ENCODE measurements at places on chromosomes 4 and X. TPM values are rescaled to one million over a fixed set of nuclear protein-coding genes. Genes with fewer than 3 reads are reported as not detected.

DNA sequence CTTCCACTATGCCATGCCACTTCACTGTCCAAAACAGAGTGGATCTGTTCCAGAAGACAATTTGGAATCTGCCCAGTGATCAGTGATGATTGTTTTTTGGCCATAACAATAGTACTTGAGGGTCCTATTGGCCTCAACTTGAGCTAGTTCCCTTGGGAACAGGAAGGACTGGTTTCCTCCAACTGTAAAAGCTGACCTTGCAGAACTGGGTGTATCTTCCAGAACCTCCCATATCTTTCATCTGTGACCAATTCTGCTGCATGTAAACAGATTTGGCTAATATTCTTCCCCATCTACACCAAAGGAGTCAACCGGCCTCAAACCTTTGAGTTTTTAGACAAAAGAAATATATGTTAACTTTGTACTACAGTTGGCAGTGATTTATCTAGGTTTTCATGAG is 165.1 kb upstream of the TRPC5 start:
- no peak for DNase-seq

- DNase-seq = no peak
Measured at GRCh38 chrX:3345281-3346191, 916 bp downstream of the MXRA5 start.

DNA sequence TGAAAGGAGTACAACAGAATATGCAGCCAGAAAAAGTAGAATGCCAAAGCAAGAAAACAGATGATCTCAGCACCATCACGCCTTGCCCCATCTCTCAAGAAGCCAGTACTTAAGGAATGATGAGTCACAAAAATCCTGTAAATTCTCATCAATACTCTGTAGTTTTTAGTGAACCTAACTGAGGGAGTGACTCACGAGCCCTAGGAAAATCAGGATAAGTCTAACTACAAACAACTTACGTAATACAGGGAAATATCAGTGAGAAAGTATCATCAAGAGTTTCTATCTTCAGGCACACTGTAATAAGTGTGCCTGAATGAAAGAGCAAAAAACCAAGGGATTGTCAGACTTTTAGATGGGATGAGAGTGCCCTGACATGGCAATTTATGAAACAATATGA is 644.4 kb downstream of the STPG2 start:
- no peak for DNase-seq

DNA sequence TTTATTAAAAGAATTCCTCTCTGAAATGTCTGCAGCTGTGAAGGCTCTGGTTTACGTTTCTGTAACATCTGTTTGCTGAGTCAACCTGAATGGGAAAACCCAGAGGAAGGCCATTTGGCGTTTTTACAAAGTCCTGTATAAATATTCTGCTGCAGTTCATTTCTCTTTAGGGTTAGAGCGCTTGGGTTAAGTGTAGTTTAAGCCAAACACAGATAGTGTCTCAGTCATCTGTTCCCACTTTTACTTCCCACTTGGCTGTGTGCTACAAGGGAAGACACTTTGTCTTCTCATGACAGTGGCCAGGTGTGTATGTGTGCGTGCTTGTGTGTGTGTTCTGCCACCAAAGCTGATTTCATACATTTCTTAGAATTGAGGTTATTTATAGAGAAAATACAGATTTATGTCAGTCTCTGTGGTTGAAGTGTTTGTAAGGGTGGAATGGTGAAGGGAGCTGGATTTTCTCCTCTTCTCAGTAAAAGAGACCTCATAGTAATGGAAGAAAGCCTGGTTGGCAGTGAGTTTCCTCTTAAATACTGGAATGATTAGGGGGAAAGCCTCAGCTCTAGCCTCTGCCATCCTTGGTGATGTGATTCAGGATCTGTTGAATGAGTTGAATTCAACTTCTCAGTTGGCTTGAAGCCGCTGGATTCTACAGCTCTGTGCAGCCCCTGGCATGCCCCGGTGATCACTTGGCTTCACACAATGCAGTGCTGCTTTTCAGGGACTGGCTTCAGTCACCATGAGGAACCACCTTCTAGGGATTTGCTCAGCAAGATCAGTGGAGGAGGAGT is 50.6 kb downstream of the JADE1 start:
- no peak for DNase-seq

- DNase-seq = no peak
Measured at GRCh38 chrX:120299928-120300327, 11.3 kb downstream of the TMEM255A start.

- DNase-seq = no peak
Measured at GRCh38 chr4:123661080-123661737, 264.6 kb downstream of the SPRY1 start.

The SERPINA7 gene
- total RNA-seq = not detected

The PPP1R2C gene
- not detected for total RNA-seq
